ENCODE measurements at places on chromosomes 5 and 9.

DNA sequence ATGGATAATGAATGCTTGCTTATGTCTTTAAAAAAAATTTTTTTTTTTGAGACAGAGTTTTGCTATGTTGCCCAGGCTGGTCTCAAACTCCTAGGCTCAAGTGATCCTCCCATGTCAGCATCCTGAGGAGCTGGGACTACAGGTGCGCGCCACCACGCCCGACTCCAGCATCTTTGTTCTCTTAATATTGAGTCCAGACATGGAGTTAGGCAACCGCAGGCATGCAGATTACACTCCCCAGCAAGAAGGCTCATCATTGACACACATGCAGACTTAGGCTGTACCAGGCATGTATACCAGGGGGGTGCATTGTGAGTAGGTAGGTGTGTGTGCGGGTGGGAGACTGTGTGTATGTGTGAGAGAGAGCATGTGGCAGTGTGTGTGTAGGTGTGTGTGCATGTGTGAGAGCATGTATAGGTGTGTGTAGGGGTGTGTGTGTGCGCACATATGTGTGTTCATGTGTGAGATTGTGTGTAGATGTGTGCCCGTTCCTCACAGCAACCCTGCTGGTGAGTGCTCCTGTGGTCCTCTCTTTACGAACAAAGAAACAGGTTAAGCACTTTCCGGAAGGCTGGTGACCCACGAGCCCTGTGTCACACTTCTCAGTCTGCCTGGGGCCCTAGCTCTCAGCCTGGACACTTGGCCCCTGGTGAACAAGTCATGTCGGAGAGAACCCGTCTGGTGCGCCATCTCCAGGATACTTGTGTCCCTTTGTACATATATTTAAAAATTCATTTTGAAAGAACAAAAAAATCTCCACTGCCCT, 6.2 kb downstream of the OBP2B start:
- no peak for DNase-seq

DNA sequence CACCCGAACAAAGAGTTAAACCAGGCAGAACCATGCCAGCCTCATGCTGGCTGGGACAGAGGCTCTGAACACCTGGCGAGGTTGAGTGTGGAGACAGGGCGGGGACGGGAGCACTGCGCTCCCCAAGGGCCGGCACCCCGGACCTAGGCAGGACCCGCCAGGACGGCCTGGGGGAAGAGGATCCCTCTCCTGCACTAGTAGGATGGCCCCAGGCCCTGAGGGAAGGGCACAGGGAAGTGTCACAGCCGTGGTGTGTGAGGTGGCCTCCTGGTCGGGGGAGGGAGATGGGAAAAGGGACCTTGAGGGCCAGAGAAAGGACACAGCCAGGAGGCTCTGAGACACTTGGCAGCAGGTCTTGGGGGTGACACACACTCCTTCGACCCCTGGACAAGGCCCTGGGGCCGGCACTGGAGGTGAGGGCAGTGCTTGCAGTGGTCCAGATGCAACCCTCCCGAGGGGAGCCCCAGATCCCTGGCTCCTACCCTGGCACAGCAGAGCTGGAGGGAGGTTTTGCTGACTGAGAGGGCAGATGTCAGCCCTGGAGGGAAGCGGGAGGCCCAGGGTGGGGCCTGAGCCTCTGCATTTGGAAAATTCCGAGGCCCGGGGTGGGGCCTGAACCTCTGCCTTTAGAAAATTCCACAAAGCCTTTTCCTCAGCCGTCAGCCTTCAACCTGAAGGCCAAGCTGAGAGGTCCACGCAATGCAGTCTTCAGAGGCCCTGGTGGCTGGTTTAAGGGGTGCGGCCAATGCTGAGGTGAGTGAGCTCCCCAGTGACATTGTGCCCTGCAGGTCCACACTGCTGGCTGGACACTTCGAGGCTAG, 24.8 kb upstream of the TERT start:
- DNase-seq: no peak

GRCh38 chr9:87238545-87238944, 259.1 kb upstream of the DAPK1 start:
- DNase-seq: no peak

GRCh38 chr5:67536866-67537265, 340.3 kb upstream of the CD180 start:
- no peak for DNase-seq

- no peak for DNase-seq
These were observed 385.2 kb downstream of the SPOCK1 start for GRCh38 chr5:137113939-137114338.

- DNase-seq: peak; percentile 49
These were observed 180.0 kb downstream of the KIF4B start for GRCh38 chr5:155193483-155194107.

GRCh38 chr9:116765011-116765410, 77.9 kb downstream of the TRIM32 start:
- no peak for DNase-seq

- peak; percentile 60 for DNase-seq
These were observed 8.0 kb downstream of the PDLIM4 start for GRCh38 chr5:132265336-132266030.

- DNase-seq: no peak
These were observed 267.7 kb downstream of the GADD45G start for GRCh38 chr9:89872426-89872912.

DNA sequence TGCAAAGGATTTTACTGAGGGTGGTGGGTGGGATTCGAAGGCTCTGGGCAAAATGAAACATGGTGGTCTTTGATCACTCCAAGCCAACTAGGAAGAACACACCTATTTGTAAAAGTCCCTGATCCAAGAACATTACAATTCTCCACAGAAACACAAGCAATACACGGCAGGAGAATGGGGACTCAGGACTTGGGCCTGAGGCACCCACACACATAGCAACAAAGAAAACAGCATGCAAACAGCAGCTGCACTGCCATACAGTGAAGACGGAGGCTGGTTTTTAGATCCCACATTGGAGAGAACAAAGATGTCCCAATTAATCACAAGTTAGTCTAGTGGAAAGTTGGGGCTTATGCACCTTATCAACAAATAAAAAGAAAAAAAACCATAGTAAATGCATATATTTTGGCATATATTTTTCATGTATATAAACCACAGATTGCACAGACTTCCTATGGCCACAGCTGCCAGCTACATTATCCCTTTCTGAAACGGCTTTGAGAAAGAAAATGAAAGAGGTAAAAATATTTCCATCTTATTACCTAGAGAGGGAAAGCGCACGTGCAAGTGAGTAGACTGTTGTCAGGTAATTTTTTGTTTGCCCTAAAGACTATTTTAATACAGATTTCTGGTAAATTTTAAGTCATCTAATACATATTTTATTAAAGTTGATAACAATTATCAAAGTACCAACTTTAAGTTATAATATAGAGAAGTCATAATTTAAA, 410.9 kb downstream of the BNC2 start:
- DNase-seq: no peak

DNA sequence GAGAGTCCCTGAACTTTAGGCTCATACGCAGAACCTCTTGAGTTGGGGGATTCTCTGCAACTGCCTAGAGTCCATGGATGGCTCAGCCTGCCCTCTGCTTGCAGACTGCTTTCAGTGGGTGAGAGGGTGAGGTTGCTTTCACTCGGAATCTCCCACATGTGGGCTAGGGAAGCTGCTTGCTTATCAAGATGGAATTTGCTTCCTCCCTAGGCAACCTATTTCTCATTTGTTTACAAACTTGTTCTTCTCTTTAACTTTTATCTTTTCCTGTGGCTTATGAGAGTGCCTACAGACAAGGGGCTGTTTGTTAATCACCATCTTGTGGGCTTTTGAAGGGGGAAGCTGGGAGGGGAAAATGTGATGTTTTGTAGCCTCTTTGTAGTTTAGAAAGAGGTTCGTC, 10.0 kb downstream of the TLE4 start:
- no peak for DNase-seq

- no peak for DNase-seq
These were observed 29.1 kb downstream of the P4HA2 start for GRCh38 chr5:132198571-132198970.

GRCh38 chr9:32200896-32201295, 183.5 kb upstream of the ACO1 start:
- no peak for DNase-seq

- DNase-seq: peak; percentile 71
These were observed 73.0 kb downstream of the EHMT1 start for GRCh38 chr9:137691646-137692351.

DNA sequence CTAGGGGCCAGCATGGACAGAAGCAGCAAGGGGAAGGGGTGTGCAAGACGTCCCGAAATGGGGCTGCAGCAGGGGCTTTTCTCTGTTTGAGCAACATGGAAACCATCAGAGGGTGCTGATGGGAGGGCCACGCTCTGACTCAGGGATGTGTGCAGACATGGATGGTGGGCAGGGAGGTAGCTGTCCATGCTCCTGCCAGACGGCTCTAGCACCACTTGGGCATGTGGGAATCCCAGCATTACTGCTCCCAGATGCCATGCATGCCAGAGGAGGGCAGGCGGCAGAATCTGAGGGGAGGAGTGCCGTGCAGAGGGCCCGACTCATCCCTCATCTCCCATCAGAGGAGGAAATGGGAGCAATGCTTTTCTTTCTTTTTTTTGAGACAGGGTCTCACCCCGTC, 45.6 kb upstream of the SLC25A51 start:
- DNase-seq: no peak

DNA sequence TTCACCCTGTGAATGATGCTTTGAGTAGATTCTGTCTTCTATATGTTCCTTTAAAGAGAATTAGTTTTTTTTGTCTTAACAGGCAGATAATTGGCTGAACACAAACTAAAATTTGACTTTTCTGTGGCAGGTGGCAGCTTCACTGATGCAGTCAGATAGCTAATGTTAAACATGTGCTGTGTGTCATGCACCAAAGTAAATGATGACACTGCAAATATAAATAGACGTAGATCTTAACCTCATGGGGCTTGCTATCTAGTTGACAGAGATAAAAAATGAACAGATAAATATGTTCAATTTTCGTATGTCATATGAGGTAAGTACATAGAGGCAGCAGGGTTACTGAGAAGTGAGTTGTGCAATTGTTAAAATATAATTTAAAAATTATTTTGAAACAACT, 82.7 kb downstream of the PARP8 start:
- no peak for DNase-seq

DNA sequence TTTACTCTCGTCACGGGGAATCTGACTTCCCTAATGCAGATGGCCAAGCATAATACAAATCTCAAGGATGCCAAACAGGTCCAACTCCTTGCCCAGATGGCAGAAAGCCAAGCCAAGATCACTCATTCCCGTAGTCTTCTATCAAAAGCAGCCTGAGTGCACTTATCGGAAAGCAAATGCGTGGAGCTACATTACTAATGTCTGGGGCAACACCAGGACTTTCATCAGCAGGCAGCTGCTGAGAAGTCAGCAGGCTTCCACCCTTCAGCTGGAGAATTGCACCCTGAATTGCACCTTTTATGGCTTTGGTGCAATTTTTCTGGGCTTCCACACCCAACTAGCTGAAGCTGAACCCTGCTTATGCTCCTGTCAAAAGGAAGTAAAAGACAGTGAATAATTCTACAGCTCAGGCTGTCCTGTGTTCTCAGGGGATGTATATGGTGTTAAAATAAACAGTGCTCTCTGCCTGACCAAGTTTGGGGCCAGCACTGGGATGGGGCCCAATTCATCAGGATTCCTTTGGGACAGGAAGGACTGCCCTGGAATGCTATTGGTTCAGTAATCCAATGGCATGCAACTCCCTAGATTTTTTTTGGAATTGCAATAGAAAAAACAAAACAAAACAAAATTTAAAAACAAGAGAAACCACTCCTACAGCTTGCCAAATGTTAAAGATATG, 92.6 kb downstream of the DPYSL3 start:
- DNase-seq: peak; percentile 53

DNA sequence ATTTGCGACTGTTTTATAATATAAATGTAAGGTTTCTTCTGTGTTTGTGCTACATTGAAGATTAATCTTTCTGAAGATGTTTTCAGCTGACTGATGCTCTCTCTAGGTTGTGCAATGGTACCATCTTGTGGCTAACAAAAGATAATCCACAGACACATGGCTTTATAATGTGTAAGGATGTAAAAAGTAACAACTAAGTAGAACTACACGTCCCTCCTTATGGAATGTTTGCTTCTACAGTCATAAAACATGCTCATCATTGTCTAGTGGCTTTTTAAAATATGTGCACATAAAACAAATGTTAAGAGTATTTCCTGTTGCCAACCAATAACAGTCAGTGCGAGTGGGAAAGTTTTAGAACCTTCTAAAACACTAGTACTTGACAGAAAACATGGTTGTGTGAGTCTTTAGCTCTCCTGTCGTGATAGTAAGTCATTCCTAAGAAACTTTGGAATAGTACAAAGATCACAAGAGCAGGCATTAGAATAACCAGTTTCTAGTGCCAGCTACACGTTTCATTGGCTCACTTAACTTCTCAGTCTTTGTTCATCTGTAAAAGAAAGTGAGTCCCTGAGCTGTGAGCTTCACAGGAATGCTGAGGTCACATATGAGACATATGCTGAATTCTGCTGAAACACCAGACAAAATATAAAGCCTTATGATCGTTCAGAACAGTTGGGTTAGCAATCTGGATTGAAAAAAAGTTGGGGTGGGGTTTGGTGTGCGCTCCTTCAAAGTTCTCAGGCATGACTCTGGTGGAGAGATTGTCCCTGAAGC, 75.7 kb upstream of the GLIS3 start:
- no peak for DNase-seq

DNA sequence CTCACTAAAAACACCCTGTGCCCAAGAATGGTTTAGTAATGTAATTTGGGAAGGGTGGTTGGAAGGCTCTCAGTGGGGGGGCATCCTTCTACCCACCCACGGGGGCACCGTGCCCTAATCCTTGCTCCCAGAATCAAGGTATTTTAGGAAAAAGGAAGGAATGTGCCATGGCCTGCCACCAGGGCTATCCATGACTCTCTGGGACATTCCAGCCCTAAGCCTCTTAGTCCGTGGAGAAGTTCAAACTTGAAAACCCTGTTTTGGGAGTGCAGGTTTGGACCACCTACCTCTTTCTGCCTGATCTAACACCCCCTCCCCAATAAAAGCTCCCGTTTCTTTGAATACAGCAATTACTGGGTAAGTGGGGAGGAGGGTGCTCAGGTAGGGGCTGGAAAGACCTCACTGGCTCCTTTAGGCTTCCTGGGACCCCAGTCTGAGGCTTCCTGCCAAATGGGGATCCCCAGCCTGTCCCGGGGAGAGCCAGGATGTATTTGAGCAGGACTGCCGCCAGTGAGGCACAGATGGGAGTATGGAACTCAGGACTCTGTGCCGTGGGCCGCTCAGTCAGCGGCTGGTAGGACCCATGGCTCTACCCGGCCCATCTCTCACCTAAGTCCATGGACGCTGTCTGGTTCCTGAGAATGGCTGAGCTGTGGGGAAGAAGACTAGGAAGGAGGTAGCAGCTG, 3.6 kb upstream of the PITX1 start:
- DNase-seq: no peak

GRCh38 chr9:86589273-86589672, 235.1 kb upstream of the TUT7 start:
- DNase-seq: no peak

DNA sequence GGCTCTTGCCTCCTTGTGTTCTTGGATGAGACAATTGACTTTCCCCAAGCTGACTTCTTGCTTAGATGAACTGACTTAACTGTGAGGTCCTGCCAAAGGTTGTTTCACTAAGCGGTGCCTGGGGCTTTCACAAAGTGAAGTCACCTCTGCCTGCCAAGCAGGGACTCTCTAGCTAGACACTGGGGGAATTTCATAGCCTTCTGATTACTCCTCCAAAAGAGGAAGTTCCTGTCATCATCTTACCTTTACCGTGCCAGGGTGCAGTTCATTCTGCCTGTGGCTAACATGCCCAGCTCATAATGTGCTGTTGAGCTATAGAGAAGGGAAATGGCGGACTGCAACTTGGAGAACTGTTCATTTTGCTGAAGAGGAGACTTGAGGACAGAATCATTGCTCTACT, 472.0 kb upstream of the WWC1 start:
- no peak for DNase-seq
